ENCODE measurements at places on chromosomes 7 and 10.

- DNase-seq, result no peak
- peak overlapping the region; percentile 45 for H3K27ac ChIP-seq
- H3K27me3 ChIP-seq, result no peaks in the 10 kb centered on the region
- no peak overlapping the region for H3K4me3 ChIP-seq
Observed at GRCh38 chr7:137996871-137997270, 5.0 kb downstream of the CREB3L2 start.

DNA sequence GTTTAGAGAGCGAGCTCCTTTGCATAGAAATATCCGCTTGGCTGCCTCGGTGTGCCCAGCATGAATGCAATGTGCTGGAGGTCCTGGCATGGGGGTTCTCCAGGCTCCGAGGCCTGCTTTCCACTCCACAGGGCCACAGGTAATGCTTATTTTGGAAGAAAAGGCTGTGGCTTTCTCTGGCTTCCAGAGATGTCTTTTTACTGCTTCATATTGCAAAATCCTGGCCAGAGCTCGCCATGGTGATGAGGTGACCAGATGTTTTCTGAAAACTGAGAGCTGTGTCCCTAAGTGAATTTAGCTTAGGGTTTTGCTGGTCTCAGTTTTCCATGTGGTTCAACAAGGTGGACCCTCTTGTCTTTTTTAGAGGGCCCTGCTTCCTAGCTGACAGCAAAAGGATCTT, 65.2 kb downstream of the BMPER start:
- no peak for DNase-seq
- H3K4me1 ChIP-seq, result peaks cover 3% of the 10 kb centered on the region
- H3K36me3 ChIP-seq, result peaks cover 9% of the 10 kb centered on the region

- no peaks in the 10 kb centered on the region for H3K36me3 ChIP-seq
- DNase-seq, result no peak
- H3K4me1 ChIP-seq, result no peaks in the 10 kb centered on the region
- H3K27ac ChIP-seq, result no peak overlapping the region
Observed at GRCh38 chr10:62894156-62894555, 78.0 kb upstream of the EGR2 start.

GRCh38 chr10:131167036-131167860, 144.3 kb downstream of the TCERG1L start:
- H3K27ac ChIP-seq, result no peak overlapping the region
- H3K36me3 ChIP-seq, result no peaks in the 10 kb centered on the region
- no peak overlapping the region for H3K4me3 ChIP-seq
- peaks cover 4% of the 10 kb centered on the region for H3K4me1 ChIP-seq
- DNase-seq, result no peak
- no peaks in the 10 kb centered on the region for H3K27me3 ChIP-seq

DNA sequence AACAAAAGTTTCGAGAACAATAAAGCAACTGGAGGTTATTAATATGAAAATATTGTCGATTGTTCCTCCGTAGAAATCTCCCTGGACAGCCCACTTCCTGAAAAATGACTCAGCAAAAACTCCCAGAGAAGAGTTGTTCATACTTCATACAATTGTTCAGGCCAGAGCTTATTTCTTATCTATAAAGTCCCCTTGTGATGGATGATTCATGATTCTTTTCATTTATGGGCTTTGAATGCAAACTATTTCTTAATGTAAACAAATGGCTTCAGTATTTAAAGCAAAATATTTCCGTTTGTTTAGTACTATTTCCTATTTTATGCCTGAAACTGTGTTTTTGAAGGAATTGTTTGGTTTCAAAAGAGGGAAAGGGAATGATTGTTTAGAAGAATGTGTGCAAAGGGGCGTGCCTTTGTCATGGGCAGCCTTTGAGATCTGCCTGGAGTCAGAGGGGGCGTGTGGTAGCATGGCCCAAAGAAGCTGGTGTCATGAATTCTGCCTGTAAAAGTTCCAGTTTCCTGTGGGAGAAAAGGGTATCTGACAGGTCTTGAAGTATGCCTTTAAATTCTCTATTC, 26.2 kb upstream of the EXOC6 start:
- H3K27ac ChIP-seq, result peak overlapping the region; percentile 6
- no peaks in the 10 kb centered on the region for H3K4me1 ChIP-seq
- no peak overlapping the region for H3K4me3 ChIP-seq
- H3K27me3 ChIP-seq, result no peaks in the 10 kb centered on the region
- H3K36me3 ChIP-seq, result no peaks in the 10 kb centered on the region

GRCh38 chr10:57992321-57993077, 275.2 kb downstream of the IPMK start:
- DNase-seq, result peak; percentile 6
- H3K4me3 ChIP-seq, result no peak overlapping the region
- no peaks in the 10 kb centered on the region for H3K4me1 ChIP-seq

DNA sequence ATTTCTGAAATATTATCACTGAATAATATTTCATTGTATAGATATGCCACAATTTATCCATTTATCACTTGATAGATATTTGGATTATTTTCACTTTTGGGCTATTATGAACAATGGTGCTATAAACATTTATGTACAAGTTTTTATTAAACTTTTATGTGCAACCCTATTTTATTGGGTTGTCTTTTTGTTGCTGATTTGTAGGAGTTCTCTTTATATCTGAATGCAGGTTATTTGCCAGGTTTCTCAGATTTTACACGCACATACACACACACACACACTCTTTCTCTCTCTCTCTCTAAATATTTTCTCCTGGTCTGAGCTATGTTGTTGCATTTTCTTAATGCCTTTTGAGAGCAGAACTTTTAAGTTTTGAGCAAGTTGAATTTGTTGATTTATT, 36.2 kb downstream of the ADK start:
- DNase-seq, result no peak
- no peaks in the 10 kb centered on the region for H3K27me3 ChIP-seq
- H3K36me3 ChIP-seq, result no peaks in the 10 kb centered on the region
- H3K4me1 ChIP-seq, result peaks cover 14% of the 10 kb centered on the region

GRCh38 chr10:14144451-14144850, 186.3 kb downstream of the FRMD4A start:
- no peaks in the 10 kb centered on the region for H3K36me3 ChIP-seq
- no peak overlapping the region for H3K27ac ChIP-seq
- no peak for DNase-seq
- no peaks in the 10 kb centered on the region for H3K27me3 ChIP-seq
- H3K4me1 ChIP-seq, result no peaks in the 10 kb centered on the region

GRCh38 chr10:74290708-74291107, 139.7 kb downstream of the ADK start:
- no peaks in the 10 kb centered on the region for H3K4me1 ChIP-seq
- H3K27ac ChIP-seq, result no peak overlapping the region
- no peak for DNase-seq
- H3K4me3 ChIP-seq, result no peak overlapping the region
- H3K36me3 ChIP-seq, result no peaks in the 10 kb centered on the region

GRCh38 chr7:22855049-22855392, 32.4 kb upstream of the TOMM7 start:
- H3K27me3 ChIP-seq, result no peaks in the 10 kb centered on the region
- peak overlapping the region; percentile 98 for H3K27ac ChIP-seq
- H3K4me3 ChIP-seq, result peak overlapping the region; percentile 79
- DNase-seq, result no peak
- peaks cover 36% of the 10 kb centered on the region for H3K4me1 ChIP-seq

DNA sequence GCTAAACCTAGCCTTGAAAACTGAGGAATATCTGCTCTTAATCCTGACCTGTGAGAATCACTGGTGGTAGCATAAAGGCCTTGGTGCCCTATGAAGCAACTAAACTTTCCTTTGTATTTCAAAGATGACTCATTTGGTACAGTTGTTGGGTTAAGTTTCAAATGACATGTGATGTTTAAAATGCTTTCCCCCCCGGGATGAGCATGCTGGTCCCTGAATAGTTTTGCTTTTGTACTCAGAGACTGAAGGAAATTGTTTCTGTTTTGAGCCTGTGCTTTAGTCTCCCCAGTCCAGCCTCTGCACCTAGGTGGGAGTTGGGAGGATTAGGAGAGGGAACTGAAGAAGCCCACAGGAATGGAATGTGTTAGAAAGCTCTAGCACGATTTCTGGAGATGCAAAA, 258.9 kb upstream of the NPY start:
- DNase-seq, result no peak
- H3K27me3 ChIP-seq, result no peaks in the 10 kb centered on the region
- H3K36me3 ChIP-seq, result no peaks in the 10 kb centered on the region
- no peaks in the 10 kb centered on the region for H3K4me1 ChIP-seq

GRCh38 chr10:52810761-52811160, 38.2 kb upstream of the MBL2 start:
- no peaks in the 10 kb centered on the region for H3K36me3 ChIP-seq
- no peak overlapping the region for H3K27ac ChIP-seq
- no peaks in the 10 kb centered on the region for H3K4me1 ChIP-seq
- H3K4me3 ChIP-seq, result no peak overlapping the region
- H3K27me3 ChIP-seq, result no peaks in the 10 kb centered on the region

- H3K27ac ChIP-seq, result peak overlapping the region; percentile 89
- H3K4me1 ChIP-seq, result peaks cover 37% of the 10 kb centered on the region
- no peaks in the 10 kb centered on the region for H3K27me3 ChIP-seq
- H3K4me3 ChIP-seq, result peak overlapping the region; percentile 97
- DNase-seq, result peak; percentile 47
Observed at GRCh38 chr10:11612021-11613001, 861 bp upstream of the USP6NL start.

DNA sequence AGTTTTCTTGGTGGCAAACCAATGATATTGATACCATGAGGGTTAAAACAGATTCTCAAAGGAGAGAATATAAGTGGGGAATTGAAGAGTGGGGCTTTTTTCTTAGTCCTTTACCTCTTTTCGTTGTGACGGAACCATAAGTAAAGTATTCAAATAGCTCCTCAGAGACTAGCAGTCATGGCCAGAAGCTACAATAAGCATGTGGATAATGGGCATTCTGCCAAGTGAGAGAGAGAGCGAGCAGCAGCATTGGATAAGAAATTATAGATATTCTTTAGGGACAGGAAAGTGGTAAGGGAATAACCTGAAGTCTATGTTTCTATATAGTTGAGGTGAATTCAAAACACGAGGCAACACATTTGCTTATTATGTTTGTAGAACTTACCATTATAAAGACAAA, 235.1 kb downstream of the SEMA3E start:
- H3K36me3 ChIP-seq, result no peaks in the 10 kb centered on the region
- no peak overlapping the region for H3K27ac ChIP-seq
- no peak overlapping the region for H3K4me3 ChIP-seq

- H3K36me3 ChIP-seq, result no peaks in the 10 kb centered on the region
- no peak for DNase-seq
- no peak overlapping the region for H3K4me3 ChIP-seq
- no peaks in the 10 kb centered on the region for H3K27me3 ChIP-seq
- H3K4me1 ChIP-seq, result no peaks in the 10 kb centered on the region
- no peak overlapping the region for H3K27ac ChIP-seq
Observed at GRCh38 chr7:96023387-96023786, 251.0 kb downstream of the DYNC1I1 start.

DNA sequence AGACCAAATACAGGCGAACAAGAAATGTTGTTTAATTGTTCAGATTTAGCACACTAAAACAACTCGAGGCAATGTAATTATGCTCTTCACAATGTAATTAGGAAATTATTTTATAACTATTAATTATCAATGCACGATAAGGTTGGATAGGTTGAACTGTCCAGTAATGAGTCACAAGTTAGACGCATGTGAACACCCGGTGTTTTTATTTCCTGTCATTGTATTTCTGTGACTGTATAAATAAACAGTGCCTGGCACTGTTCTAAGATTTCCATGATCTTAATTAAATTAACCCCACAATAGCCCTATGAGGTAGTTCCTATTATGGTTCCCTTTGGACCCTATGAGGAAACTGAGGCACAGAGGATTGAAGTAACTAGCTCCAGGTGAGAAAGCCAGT, 26.2 kb downstream of the C10orf105 start:
- DNase-seq, result no peak
- peak overlapping the region; percentile 53 for H3K27ac ChIP-seq
- H3K4me1 ChIP-seq, result peaks cover 6% of the 10 kb centered on the region
- no peaks in the 10 kb centered on the region for H3K27me3 ChIP-seq
- H3K36me3 ChIP-seq, result no peaks in the 10 kb centered on the region

DNA sequence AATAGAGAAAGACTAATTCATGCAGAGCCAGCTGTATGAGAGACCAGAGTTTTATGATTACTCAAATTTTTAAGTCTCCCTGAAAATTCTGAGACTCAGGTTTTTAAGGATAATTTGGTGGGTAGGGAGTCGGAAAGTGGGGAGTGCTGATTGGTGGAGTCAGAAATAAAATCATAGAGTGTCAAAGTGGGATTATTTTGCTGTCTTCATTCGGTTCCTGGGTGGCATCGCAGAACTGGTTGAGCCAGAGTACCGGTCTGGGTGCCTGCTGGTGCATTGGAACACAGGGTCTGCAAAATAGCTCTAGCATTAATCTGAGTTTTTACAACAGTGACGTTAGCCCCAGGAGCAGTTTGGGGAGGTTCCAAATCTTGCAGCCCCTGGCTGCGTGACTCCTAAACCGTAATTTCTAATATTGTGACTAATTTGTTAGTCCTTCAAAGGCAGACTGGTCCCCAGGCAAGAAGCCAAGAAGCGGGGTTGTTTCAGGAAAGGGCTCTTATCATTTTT, 32.4 kb downstream of the GPRIN2 start:
- peaks cover 19% of the 10 kb centered on the region for H3K4me1 ChIP-seq
- no peaks in the 10 kb centered on the region for H3K36me3 ChIP-seq
- peak overlapping the region; percentile 58 for H3K27ac ChIP-seq
- peak; percentile 28 for DNase-seq
- no peaks in the 10 kb centered on the region for H3K27me3 ChIP-seq

- peaks cover 14% of the 10 kb centered on the region for H3K27me3 ChIP-seq
- no peak overlapping the region for H3K4me3 ChIP-seq
- no peak overlapping the region for H3K27ac ChIP-seq
- DNase-seq, result no peak
- H3K4me1 ChIP-seq, result no peaks in the 10 kb centered on the region
- H3K36me3 ChIP-seq, result no peaks in the 10 kb centered on the region
Observed at GRCh38 chr10:132099389-132100090, 33.8 kb downstream of the JAKMIP3 start.

DNA sequence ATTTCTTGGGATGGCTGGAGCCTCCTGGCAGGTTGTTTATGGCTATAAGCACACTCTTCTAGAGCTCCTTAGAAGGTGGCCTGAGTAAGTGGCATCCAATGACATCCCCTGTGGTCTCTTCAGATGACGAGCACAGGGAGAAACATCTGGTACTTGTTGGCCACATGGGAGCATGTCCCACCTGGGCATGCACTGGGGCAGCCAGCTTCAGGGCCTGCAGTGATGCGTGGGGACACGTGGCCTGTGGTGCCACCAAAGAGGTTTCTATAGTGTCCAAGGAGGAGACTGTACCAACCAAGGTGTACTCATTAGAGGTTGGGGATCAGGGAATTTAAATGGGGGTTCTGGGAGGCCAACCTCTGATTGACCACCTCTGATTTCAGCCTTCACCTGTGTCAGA, 125.5 kb downstream of the TRIL start:
- DNase-seq, result no peak
- H3K36me3 ChIP-seq, result no peaks in the 10 kb centered on the region
- no peak overlapping the region for H3K4me3 ChIP-seq
- no peak overlapping the region for H3K27ac ChIP-seq
- no peaks in the 10 kb centered on the region for H3K4me1 ChIP-seq
- H3K27me3 ChIP-seq, result no peaks in the 10 kb centered on the region

DNA sequence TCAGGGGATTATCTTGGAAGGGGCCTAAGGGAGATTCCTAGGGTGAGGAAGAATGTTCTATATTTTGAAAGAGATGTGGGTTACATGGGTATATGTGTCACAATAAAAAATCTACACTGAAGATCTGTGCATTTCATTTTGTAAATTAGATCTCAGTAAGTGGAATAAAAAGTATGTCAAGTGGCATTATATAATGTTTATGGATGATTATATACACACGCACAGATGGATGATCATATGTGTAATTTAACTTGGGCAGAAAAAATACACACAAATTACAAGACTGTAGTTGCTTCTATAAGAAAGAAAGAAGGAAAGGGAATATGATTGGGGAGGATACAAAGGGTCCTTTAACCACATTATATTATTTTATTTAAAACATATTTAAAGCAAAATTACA, 18.5 kb downstream of the ASZ1 start:
- H3K4me3 ChIP-seq, result no peak overlapping the region
- DNase-seq, result no peak
- no peaks in the 10 kb centered on the region for H3K4me1 ChIP-seq
- no peaks in the 10 kb centered on the region for H3K27me3 ChIP-seq
- H3K27ac ChIP-seq, result no peak overlapping the region
- H3K36me3 ChIP-seq, result no peaks in the 10 kb centered on the region

All from stomach (tissue), 19 donors.